ENCODE measurements at places on chromosomes 6 and 20.
A peak's percentile ranks its signal among the peaks of the same experiment; 100 is the strongest.

DNA sequence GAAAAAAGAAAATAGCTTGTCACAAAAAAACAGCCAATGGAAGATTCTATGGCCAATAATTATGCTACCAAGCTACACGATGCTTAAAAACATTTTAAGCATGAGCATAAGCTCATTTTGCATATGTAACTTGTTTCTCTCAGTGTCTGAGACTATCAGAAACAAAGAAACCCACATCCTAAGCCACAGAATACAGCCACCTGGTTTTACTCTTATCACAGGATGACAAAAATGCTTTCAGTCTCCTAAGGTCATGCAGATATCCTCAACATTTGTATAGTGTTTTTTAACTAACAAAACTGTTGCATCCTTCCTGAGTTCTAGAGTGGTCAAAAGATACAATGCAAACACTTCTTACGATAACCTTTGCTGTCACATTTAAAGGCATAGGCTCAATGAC, 172.1 kb upstream of the RUNX2 start:
- no peak overlapping the region for H3K4me3 ChIP-seq
- no peaks in the 10 kb centered on the region for H3K36me3 ChIP-seq
- H3K27me3 ChIP-seq: no peaks in the 10 kb centered on the region

DNA sequence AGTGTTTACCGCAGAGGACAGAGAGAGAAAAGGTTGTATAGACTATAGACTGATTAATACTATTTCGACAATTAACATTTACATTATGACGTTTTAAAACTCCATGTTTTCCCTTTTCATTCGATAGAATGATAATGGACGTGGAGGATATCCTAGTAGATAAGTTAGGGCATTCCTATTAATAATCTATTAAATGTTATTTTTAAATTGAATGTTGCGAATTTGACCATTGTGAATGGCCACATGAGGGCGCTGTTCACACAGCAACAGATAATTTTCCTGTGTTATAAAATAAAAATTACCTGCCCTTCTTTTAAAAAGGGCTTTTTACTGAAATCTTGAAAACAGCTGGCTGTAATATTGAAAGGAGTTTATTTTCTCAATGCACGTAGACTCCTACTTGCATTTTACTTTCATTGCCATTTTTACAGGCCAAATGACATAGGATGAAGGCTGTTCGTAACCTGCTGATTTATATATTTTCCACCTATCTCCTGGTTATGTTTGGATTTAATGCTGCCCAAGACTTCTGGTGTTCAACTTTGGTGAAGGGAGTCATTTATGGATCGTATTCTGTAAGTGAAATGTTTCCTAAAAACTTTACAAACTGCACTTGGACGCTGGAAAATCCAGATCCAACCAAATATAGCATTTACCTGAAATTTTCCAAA, 3.3 kb downstream of the ADGRB3 start:
- H3K4me3 ChIP-seq: no peak overlapping the region
- no peaks in the 10 kb centered on the region for H3K36me3 ChIP-seq
- no peak overlapping the region for H3K27ac ChIP-seq
- H3K27me3 ChIP-seq: peaks cover 64% of the 10 kb centered on the region
- H3K4me1 ChIP-seq: no peaks in the 10 kb centered on the region

DNA sequence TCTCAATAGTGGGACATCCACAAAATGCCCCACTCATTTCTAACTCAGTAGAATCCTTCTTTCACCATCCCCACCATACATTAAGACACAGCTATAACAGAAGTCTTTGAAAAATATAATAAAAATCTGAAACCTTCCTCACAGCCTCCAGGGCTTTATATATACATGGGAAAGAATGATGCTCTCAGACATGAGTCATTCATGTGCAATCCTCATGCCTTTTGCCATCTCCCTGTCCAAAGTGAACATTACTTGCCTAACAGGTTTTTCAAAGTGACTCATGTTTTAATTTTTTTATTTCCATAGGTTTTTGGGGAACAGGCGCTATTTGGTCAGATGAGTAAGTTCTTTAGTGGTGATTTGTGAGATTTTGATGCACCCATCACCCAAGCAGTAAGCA, 162.7 kb downstream of the RALGAPA2 start:
- H3K27me3 ChIP-seq: no peaks in the 10 kb centered on the region
- no peak for DNase-seq
- H3K27ac ChIP-seq: no peak overlapping the region
- H3K4me3 ChIP-seq: no peak overlapping the region
- H3K4me1 ChIP-seq: no peaks in the 10 kb centered on the region
- H3K36me3 ChIP-seq: peaks cover 59% of the 10 kb centered on the region

DNA sequence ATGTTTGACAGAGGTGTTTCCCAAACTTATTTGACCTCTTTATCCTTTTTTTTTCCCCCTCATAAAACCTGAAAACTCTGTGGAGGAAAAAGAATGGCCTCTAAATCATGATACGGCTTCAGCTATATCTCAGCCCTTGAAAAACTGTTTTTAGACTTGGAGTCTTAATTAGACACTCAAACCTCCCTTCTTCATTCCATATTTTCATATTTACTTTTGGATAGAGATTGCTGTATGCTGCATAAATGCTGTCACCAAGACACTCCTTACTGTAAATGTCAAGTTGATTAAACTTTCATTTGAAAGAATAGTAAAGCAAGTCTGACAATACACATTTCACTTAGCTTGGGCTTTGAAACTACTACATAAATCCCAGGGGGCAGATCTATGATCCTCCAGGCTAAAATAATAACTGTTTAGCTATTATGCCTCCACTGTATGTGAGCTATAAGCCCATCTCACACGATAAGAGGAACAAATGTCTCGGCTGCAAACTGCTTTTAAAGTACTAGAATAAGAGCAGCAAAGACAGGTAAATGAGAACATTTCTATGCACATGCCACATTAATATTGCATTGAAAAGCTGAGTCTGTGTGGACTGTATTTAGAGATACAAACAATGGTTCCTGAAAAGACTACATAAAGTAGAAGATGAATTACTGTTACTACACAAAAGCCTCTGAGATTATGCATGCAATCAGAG, 141.3 kb upstream of the HMGN3 start:
- no peaks in the 10 kb centered on the region for H3K27me3 ChIP-seq
- H3K4me1 ChIP-seq: no peaks in the 10 kb centered on the region
- H3K27ac ChIP-seq: no peak overlapping the region

GRCh38 chr6:55882718-55883569, 7.6 kb upstream of the BMP5 start:
- DNase-seq: no peak
- H3K27me3 ChIP-seq: no peaks in the 10 kb centered on the region
- H3K36me3 ChIP-seq: no peaks in the 10 kb centered on the region
- no peak overlapping the region for H3K27ac ChIP-seq

GRCh38 chr20:61459705-61460104, 207.6 kb downstream of the CDH4 start:
- H3K4me3 ChIP-seq: no peak overlapping the region
- H3K36me3 ChIP-seq: no peaks in the 10 kb centered on the region
- DNase-seq: no peak
- no peaks in the 10 kb centered on the region for H3K4me1 ChIP-seq
- no peak overlapping the region for H3K27ac ChIP-seq
- H3K27me3 ChIP-seq: no peaks in the 10 kb centered on the region

GRCh38 chr6:148523048-148523447, 180.4 kb downstream of the SASH1 start:
- peaks cover 36% of the 10 kb centered on the region for H3K4me1 ChIP-seq
- no peak for DNase-seq
- H3K27me3 ChIP-seq: no peaks in the 10 kb centered on the region
- H3K27ac ChIP-seq: no peak overlapping the region
- no peak overlapping the region for H3K4me3 ChIP-seq
- peaks cover 31% of the 10 kb centered on the region for H3K36me3 ChIP-seq

GRCh38 chr20:48600470-48600945, 227.3 kb downstream of the PREX1 start:
- no peaks in the 10 kb centered on the region for H3K36me3 ChIP-seq
- peak; percentile 33 for DNase-seq
- H3K4me3 ChIP-seq: no peak overlapping the region
- H3K27ac ChIP-seq: no peak overlapping the region
- no peaks in the 10 kb centered on the region for H3K27me3 ChIP-seq

GRCh38 chr6:163206196-163206595, 208.3 kb upstream of the QKI start:
- H3K27me3 ChIP-seq: peaks cover 8% of the 10 kb centered on the region
- no peak overlapping the region for H3K4me3 ChIP-seq
- no peaks in the 10 kb centered on the region for H3K36me3 ChIP-seq
- no peaks in the 10 kb centered on the region for H3K4me1 ChIP-seq
- DNase-seq: no peak
- no peak overlapping the region for H3K27ac ChIP-seq

DNA sequence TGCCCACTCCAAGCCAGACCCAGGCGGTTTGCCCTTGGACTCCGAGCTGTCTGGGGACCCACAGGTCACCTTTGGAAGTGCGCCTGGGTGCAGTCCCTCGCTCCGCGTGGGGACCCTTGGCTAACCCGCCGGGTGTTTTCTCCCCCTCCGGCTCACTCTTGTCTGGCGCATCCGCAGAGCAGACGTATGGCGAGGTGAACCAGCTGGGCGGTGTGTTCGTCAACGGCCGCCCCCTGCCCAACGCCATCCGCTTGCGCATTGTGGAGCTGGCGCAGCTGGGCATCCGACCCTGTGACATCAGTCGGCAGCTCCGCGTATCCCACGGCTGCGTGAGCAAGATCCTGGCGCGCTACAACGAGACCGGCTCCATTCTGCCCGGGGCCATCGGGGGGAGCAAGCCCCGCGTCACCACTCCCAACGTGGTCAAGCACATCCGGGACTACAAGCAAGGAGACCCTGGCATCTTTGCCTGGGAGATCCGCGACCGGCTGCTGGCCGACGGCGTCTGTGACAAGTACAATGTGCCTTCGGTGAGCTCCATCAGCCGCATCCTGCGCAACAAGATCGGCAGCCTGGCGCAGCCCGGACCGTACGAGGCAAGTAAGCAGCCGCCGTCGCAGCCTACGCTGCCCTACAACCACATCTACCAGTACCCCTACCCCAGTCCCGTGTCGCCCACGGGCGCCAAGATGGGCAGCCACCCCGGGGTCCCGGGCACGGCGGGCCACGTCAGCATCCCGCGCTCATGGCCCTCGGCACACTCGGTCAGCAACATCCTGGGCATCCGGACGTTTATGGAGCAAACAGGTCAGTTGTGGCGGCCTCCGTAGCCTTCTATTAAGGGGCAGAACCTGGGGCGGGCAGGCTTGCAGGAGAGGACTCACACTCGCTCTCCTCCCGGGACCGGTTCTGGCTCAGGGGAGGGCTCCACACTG, 1.1 kb downstream of the PAX1 start:
- H3K4me1 ChIP-seq: peaks cover 22% of the 10 kb centered on the region
- no peaks in the 10 kb centered on the region for H3K36me3 ChIP-seq
- H3K27ac ChIP-seq: no peak overlapping the region
- peak; percentile 41 for DNase-seq

DNA sequence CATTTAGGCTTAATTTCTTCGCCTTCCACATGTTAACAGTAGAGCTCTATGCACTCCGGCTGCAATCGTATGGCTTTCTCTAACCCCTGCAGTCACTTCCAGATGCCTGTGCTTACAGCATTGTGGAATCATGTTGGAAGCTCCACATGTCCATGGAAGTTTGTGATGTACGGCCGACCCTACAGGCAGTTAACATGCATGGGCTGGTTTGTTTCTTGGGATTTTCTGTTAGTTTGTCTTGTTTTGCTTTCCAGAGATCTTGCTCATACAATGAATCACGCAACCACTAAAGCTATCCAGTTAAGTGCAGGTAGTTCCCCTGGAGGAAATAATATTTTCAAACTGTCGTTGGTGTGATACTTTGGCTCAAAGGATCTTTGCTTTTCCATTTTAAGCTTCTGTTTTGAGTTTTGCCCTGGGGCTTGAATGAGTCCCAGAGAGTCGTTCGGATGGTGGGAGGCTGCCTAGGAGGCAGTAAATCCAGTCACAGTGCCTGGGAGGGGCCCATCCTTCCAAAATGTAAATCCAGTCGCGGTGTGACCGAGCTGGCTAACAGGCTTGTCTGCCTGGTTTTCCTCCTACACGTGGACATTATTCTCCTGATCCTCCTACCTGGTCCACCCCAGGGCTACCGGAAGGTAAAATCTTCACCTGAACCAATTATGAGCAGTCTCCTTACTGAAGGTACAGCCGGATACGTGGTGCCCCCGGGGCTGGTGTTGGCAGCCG, 225.9 kb downstream of the SMOC2 start:
- H3K27me3 ChIP-seq: no peaks in the 10 kb centered on the region
- H3K27ac ChIP-seq: no peak overlapping the region
- H3K4me1 ChIP-seq: no peaks in the 10 kb centered on the region
- no peak overlapping the region for H3K4me3 ChIP-seq
- DNase-seq: no peak

GRCh38 chr6:157020398-157020797, 243.2 kb downstream of the ARID1B start:
- DNase-seq: no peak
- H3K36me3 ChIP-seq: no peaks in the 10 kb centered on the region
- peak overlapping the region; percentile 99 for H3K27ac ChIP-seq
- H3K4me3 ChIP-seq: peak overlapping the region; percentile 65

DNA sequence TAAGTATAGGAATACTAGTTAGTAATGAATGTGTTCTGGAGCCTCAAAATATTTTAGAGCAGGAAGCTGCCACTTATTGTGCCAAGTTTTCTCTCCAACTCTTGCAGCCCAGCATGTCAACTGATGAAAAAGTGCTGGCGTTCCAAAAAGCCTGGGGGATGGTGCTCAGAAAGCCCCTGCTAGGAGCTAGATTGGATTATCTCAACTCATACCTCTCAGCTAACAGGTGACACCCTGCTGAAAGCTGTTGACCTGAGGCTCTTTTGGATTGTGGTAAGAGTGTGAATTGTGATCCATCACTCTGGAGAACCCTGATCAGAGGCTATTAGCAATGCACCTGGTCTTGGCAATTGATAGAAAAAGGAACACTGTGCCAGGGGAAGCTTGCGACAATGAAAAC, 580.4 kb downstream of the EYS start:
- no peaks in the 10 kb centered on the region for H3K27me3 ChIP-seq
- DNase-seq: no peak

Data from spleen (tissue), 13 donors.